IPS DF 6.9 (cell line): ENCODE measurements at places on chromosomes 2 and 18.
A peak's percentile ranks its signal among the peaks of the same experiment; 100 is the strongest.

DNA sequence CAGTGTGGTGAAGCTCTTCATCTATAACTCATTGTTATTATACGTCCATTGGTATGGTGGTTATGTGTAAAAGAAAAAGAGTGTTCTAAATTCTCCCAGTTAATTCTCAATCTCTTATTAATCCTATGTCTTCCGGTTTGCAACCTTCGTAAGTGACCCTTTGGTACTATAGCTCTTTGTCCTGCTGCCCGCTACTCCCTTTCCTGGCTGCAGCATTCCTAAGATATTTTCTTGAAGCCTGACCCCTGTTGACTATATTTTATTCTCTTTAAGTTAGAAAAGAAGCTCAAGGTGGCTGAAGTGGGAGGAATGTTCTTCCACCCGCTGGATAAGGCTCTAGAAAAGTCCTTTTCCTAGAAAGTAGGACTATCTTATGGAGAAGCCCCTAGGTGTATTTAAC is 684.8 kb downstream of the SOCS6 start:
- H3K4me1 ChIP-seq, result no peaks in the 10 kb centered on the region
- H3K27ac ChIP-seq, result no peak overlapping the region
- H3K36me3 ChIP-seq, result no peaks in the 10 kb centered on the region

GRCh38 chr2:224885291-224885690 is 157.0 kb downstream of the DOCK10 start:
- no peak overlapping the region for H3K4me3 ChIP-seq
- H3K27ac ChIP-seq, result no peak overlapping the region
- DNase-seq, result no peak
- no peaks in the 10 kb centered on the region for H3K27me3 ChIP-seq

GRCh38 chr18:31057051-31057450 is 14.5 kb upstream of the DSC3 start:
- H3K27ac ChIP-seq, result no peak overlapping the region
- DNase-seq, result no peak
- H3K27me3 ChIP-seq, result no peaks in the 10 kb centered on the region
- H3K36me3 ChIP-seq, result no peaks in the 10 kb centered on the region
- H3K4me3 ChIP-seq, result no peak overlapping the region

DNA sequence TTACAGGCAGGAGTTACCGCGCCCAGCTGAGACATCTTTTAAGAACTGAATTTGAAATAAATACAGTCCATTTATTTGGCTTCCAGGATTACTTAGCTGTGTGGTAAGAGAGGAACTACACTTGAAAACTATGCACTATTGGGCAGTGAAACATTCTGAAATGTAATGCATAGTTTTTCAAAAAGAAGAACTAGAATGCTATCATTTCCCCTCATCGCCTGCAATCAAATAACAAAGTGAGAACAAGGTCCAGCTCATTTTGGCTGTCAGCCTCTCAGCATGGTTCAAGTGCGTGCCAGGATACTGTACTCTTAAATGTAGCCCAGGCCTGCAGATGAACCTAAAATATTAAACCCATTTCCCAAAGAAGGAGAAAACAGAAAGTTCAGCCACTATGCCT is 76.6 kb upstream of the ARL5A start:
- H3K27ac ChIP-seq, result no peak overlapping the region
- H3K36me3 ChIP-seq, result no peaks in the 10 kb centered on the region
- H3K27me3 ChIP-seq, result no peaks in the 10 kb centered on the region
- no peaks in the 10 kb centered on the region for H3K4me1 ChIP-seq
- H3K4me3 ChIP-seq, result no peak overlapping the region
- no peak for DNase-seq

- H3K36me3 ChIP-seq, result no peaks in the 10 kb centered on the region
- no peaks in the 10 kb centered on the region for H3K27me3 ChIP-seq
- DNase-seq, result no peak
- H3K27ac ChIP-seq, result no peak overlapping the region
These were observed 97.2 kb downstream of the SP100 start for GRCh38 chr2:230512955-230513748.

DNA sequence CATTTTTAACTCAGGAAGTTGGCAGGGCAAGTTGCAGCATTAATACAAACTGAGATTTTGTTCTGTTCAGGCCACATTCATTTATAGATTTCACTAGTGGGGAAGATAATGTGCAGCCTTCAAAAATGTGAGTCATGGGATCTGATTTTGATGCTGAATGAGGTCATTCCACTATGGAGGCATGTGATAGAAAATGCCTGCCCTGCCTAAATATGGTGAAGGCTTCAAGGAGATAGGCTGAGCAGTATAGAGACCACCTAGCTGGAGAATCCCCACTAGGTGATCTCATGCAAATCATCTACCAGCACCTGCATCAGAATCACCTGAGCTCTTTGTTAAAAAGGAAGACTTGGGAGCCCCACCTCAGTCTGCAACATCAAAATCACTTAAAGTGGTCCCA is 43.7 kb downstream of the PAX3 start:
- DNase-seq, result no peak
- H3K4me3 ChIP-seq, result no peak overlapping the region
- H3K36me3 ChIP-seq, result no peaks in the 10 kb centered on the region
- no peaks in the 10 kb centered on the region for H3K27me3 ChIP-seq
- H3K4me1 ChIP-seq, result no peaks in the 10 kb centered on the region
- no peak overlapping the region for H3K27ac ChIP-seq

- H3K27me3 ChIP-seq, result no peaks in the 10 kb centered on the region; the same call in 1 of the 2 replicates
- no peak overlapping the region for H3K4me3 ChIP-seq
- H3K36me3 ChIP-seq, result no peaks in the 10 kb centered on the region
- DNase-seq, result no peak
- no peak overlapping the region for H3K27ac ChIP-seq
These were observed 378.3 kb downstream of the MTX2 start for GRCh38 chr2:176647325-176648165.

GRCh38 chr18:26650310-26651268 is 102.2 kb upstream of the KCTD1 start:
- no peaks in the 10 kb centered on the region for H3K36me3 ChIP-seq
- peaks cover 2% of the 10 kb centered on the region; the same call in 1 of the 2 replicates for H3K4me1 ChIP-seq
- H3K27me3 ChIP-seq, result peaks cover 5% of the 10 kb centered on the region; the same call in 1 of the 2 replicates
- H3K27ac ChIP-seq, result no peak overlapping the region

DNA sequence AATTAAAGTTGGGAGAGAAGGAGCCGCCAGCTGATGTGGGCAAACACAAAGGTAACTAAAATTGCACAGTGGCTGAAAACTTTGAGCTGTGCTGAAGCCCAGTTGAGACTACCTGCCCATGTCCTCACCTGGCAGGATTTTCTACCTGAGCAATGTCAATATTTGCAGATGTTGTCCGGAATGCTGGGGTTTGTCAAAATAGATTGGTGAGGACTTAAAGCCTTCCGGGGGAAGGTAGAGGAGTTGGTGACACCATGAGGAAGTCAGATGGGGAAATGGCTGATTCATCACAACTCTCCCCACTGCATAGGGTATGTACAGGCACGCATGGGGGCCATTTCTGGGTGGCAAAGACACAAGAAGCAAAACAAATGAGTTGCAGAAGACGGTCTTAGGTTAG is 114.9 kb downstream of the ALK start:
- H3K4me1 ChIP-seq, result no peaks in the 10 kb centered on the region
- no peaks in the 10 kb centered on the region for H3K27me3 ChIP-seq
- H3K27ac ChIP-seq, result no peak overlapping the region
- DNase-seq, result no peak
- no peaks in the 10 kb centered on the region for H3K36me3 ChIP-seq

DNA sequence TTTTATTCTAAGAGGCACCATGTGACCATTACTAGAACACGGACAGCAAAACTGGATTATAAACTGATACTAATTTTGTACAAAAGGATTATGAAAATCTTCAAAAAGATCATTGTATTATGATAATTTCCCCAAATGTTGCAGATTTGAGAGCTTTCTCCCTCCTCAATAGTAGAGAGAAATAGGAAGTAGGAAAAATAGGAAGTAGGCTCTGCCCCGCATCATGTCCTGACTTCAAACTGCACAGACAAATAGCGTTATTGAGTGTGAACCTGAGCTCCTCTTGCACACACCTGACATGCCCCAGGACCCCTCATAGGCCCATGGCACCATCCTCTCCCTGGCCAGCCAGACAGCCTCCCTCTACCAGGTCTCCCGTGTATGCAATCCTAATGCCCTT is 25.4 kb downstream of the CHRNA1 start:
- DNase-seq, result no peak
- H3K27me3 ChIP-seq, result no peaks in the 10 kb centered on the region
- H3K4me1 ChIP-seq, result no peaks in the 10 kb centered on the region
- no peak overlapping the region for H3K4me3 ChIP-seq
- no peak overlapping the region for H3K27ac ChIP-seq
- no peaks in the 10 kb centered on the region for H3K36me3 ChIP-seq

- no peak overlapping the region for H3K27ac ChIP-seq
- H3K4me3 ChIP-seq, result no peak overlapping the region
- no peaks in the 10 kb centered on the region for H3K36me3 ChIP-seq
- no peaks in the 10 kb centered on the region for H3K27me3 ChIP-seq
- H3K4me1 ChIP-seq, result peaks cover 3% of the 10 kb centered on the region
- no peak for DNase-seq
These were observed 150.7 kb downstream of the DYSF start for GRCh38 chr2:71603851-71604725.

- no peak for DNase-seq
- H3K27me3 ChIP-seq, result no peaks in the 10 kb centered on the region
- no peak overlapping the region for H3K27ac ChIP-seq
- no peaks in the 10 kb centered on the region for H3K36me3 ChIP-seq
These were observed 8.7 kb upstream of the KIAA2012 start for GRCh38 chr2:202064171-202064880.

DNA sequence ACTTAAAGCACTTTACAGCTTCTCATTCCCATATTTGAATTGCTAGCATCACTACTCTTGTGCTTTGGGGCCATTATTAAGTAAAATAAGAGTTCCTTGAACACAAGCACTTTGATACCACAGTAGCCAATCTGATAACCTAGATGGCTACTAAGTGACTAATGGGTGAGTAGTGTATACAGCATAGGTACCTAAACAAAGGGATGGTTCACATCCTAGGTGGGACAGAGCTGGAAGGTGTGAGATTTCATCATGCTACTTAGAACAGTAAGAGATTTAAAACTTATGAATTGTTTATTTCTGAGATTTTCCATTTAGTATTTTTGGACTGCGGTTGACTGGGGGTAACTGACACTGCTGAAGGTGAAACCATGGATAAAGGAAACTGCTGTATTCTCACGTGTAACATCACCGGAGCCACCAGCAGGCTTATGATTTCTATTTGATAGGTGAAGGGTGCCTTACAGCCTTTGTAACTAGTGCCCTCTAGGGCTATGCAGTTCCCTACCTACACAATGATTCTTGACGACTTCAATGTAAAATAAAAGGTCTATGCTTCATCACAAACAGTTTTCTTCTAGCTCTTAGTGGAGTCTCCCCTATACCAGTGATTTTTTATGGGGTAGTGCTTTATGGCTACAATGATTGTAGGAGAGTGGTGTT is 22.1 kb upstream of the CRIM1 start:
- no peak overlapping the region for H3K4me3 ChIP-seq
- no peaks in the 10 kb centered on the region for H3K27me3 ChIP-seq
- no peaks in the 10 kb centered on the region for H3K36me3 ChIP-seq
- no peak overlapping the region for H3K27ac ChIP-seq
- no peak for DNase-seq

- H3K27ac ChIP-seq, result no peak overlapping the region
- H3K4me3 ChIP-seq, result no peak overlapping the region
- peaks cover 8% of the 10 kb centered on the region for H3K4me1 ChIP-seq
- H3K27me3 ChIP-seq, result no peaks in the 10 kb centered on the region
These were observed 224.9 kb downstream of the INSIG2 start for GRCh38 chr2:118312969-118313756.

GRCh38 chr2:98896416-98896815 is 39.6 kb downstream of the CRACDL start:
- no peak overlapping the region for H3K27ac ChIP-seq
- H3K4me1 ChIP-seq, result no peaks in the 10 kb centered on the region
- H3K27me3 ChIP-seq, result no peaks in the 10 kb centered on the region

GRCh38 chr18:32542221-32542798 is 71.6 kb upstream of the GAREM1 start:
- H3K4me1 ChIP-seq, result no peaks in the 10 kb centered on the region
- no peaks in the 10 kb centered on the region for H3K27me3 ChIP-seq
- no peaks in the 10 kb centered on the region for H3K36me3 ChIP-seq
- DNase-seq, result no peak

- DNase-seq, result no peak
- no peaks in the 10 kb centered on the region for H3K36me3 ChIP-seq
- H3K4me3 ChIP-seq, result no peak overlapping the region
- no peaks in the 10 kb centered on the region for H3K4me1 ChIP-seq
- H3K27ac ChIP-seq, result no peak overlapping the region
These were observed 194.7 kb upstream of the PXDN start for GRCh38 chr2:1938986-1939385.

DNA sequence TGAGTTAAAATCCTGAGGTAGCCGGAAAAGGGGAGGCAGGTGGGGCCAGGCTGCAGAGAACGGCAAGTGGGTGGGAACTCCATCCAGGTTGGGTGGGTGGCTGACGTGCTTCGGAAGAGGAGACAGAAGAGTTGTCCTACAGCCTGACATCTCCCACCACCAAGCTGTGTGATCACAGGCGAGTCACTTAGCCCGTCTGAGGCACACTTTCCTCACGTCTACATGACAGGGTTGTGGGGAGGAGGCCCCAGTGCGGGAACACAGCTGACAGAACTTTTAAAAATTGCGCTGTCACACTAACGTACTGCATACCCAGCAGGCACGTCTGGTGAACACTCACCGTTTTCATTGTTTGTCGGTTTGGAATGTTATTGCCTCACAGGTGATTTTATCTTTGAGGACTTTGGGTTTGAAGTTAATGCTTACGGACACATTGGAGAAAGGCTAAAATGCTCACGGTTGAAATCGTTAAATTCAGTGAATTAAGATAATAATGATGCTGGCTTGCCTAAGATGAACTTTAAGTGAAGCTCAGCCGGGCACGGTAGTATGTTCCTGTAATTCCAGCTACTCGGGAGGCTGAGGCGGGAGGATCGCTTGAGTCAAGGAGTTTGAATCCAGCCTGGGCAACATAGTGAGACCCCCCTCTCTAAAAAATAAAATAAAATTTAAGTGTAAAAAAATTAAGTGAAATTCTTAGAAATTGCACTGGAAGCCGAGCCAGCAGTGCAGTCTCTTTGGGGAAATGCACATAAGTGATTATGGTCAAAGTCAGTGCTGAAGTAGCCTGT is 8.9 kb downstream of the EMILIN2 start:
- H3K4me3 ChIP-seq, result no peak overlapping the region
- H3K27me3 ChIP-seq, result no peaks in the 10 kb centered on the region
- H3K4me1 ChIP-seq, result no peaks in the 10 kb centered on the region; the same call in 1 of the 2 replicates
- no peak for DNase-seq
- no peak overlapping the region for H3K27ac ChIP-seq

DNA sequence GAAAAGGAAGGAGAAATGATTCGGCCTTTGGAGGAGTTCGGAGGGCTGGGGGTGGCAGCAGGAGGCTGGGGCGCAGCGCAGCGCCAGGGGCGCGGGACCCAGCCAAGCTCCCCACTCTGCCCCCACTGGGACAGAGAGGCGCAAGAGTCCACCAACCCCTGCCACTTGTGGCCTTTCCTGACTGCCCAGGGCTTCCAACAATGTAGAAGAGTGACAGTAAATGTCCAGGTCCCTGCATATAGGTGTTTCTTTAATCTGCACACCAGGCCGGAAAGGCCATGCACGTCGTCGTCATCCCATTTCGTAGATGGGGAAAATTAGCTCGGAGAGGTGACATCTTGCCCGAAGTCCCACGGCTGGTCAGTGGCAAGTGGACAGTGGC is 96.6 kb downstream of the INHBB start:
- peaks cover 4% of the 10 kb centered on the region for H3K4me1 ChIP-seq
- H3K4me3 ChIP-seq, result peak overlapping the region; percentile 52
- peaks cover 7% of the 10 kb centered on the region; the same call in 1 of the 2 replicates for H3K27me3 ChIP-seq
- no peak for DNase-seq
- H3K27ac ChIP-seq, result no peak overlapping the region
